ENCODE measurements at places on chromosomes 3 and 15. TPM values are rescaled to one million over a fixed set of nuclear protein-coding genes. Genes with fewer than 3 reads are reported as not detected.

GRCh38 chr3:132256989-132257388, 60.2 kb upstream of the ACP3 start:
- DNase-seq: no peak

DNA sequence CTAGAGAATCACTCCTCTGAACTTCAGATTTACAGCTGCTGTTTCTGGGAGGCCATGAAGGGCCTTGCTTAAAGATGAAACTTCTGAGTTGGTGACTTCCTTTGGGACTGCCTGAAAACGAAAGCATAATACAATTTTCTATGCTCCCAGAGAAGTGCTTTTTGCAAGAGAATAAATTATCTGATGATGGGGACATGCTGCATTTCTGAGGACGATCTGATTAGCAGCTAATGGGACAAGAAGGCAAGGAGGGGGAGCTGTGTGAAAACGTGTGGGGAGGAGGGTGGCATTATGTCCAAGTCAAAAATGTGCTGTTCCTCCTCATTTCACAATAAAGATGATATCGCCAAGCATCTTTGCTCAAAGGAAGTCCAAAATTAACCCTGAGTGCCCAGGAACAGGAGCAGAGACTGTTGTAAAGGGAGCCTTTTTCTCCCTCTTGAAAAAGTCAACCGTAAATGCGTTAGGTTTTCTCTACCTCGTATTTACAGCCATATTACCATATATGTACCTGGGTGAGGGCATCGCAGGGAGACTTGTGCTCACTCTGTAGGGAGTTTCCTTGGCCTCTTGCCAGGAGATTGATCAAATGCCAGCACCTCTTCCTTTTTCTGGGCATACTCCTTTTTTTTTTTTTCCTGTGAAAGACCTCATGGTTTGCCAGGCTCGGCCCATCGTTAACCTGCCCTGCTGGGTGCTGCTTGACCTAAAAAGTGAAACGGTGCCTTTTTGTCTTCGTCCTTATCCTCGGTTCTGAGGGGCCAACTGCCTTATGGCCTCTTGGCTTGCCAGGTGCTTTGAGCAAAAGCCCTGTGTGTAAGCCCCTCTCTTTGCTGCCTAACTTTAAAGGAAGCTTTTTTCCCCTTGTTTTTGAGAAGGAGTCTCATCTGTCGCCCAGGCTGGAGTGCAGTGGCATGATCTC, 11.5 kb downstream of the ITPR1 start:
- no peak for DNase-seq

GRCh38 chr3:157493627-157494550, 9.3 kb downstream of the VEPH1 start:
- DNase-seq: no peak

XYLB gene
- 0.83 TPM for total RNA-seq
